ENCODE measurements at places on chromosomes 1 and 21.

DNA sequence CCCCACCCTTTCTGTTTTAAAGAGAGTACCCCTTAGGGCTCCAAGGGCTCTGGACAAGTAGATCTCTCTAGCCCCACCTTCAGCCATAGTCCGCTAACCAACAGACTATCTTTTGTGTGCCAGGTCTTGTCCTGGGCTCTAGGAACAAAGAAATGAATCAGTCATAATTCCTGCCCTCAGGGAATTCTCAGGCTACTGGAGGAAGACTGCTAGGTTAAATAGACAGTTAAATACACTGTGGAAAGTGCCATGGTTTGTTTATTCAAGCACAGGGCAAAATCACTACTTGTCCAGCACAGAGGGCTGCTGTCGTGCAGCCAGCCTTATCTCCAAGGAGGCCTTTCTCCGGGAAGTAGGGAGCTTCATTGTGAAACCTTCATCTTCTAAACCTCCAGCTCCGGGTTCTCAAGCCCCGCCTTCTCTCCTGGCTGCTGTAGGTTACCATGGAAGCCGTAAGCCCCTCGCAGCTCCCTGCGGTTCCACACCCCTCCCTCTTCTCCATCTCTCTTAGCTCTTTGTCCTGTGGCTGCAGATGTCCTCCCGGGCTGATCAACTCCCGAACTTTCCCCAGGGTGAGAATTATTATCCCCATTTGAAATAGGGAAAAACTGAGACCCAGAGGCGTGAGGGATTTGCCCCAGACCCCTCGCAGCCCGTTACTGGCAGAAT is 29.8 kb downstream of the SHISAL2A start:
- no peak for DNase-seq

DNA sequence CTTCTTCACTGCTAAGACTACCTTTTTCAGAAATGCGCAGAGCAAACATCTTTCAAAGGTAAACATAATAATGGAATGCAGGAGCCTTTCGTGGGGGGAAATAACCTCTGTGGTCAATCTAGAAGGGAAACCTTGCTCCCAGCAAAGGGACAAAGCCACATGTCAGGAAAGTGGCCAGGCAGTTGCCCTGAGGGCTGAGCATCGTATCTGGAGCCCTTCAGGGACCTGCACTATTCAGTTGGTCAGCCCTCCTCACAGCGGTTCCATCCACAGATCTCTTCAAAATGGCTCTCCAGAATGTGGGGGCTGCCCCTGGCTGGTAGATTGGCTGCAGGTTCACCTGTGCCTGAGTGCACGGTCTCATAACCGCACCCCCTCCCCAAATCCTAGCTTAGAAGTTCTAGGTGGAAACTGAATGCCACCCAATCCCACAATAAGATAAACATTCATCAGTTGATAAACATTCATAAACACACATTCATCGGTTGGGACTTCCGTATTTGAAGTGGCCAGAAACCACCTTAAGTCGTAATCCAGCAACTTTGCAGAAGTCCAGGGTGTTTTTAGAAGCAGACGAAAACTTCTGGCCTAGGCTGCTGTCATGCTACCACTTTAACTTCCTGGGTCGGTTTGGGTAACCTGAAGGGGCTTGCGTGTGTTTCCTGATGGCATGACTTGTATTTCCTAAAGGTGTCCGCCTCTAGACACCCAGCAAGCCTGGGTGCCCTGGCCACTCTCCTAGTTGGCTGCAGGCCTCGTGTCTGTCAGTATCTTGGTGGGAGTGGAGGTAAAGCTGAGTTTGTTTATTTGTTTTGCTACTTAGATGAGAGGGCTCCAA is 50.5 kb downstream of the RASSF5 start:
- peak; percentile 49 for DNase-seq

DNA sequence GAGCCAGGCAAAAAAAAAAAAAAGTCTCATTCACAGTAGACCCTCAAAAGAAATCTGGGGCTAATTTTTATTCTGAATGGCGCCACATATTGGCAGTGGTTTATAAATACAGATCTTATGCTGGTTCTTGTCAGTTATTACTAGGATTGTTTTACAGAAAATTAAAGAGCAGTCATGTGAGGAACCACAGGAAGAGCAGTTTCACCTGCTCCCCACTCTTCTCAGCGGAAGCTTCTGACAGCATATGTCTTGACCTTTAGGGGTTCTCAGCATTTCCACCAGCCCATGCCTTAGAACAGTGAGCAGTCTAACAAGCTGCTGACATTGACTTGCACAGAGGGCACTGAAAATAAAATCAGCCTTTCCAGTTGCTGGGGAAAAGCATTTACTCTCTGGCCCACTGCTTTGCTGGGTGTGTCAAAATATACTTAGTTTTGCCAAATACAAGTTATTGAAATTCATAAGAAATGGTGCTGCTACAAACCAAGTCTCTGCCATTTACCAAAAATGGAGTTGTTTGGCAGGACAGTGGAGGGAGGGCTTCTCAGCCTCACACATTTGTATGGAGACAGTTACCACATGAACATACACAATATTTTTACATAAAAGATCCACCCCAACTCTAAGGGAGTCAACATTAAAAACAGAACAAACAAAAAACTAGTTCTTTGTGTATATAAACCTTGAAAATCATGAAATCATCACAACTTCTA is 144.2 kb downstream of the SYT2 start:
- no peak for DNase-seq

DNA sequence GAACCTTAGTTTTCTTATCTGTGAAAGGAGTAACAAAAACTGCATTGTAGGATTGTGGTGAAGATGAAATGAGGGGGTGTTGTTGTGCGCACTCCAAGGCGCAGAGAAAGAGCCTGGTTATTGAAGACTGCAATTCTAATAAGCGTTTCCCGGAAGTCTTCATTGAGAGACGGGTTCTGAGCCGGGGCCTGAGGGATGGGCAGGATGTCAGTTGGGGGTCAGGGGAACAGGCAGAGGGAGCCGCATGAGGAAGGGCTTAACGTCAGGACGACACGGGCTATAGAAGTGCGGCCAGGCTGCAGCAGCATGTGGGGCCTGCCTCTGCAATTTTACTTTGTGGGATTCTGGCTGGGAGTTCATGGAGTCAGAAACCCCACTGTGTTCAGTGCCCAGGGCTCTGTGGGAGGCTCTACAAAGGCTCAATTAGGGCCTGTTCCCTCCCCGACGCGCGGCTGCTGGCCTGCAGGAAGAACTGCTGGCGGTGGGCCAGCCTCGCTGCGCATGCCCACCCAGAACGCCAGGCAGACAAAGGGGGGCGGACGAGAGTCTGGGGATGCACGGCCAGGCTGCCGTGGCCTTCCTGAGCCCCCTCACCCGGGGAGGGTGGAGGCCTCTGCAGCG is 20.7 kb downstream of the TRIM62 start:
- DNase-seq = no peak

DNA sequence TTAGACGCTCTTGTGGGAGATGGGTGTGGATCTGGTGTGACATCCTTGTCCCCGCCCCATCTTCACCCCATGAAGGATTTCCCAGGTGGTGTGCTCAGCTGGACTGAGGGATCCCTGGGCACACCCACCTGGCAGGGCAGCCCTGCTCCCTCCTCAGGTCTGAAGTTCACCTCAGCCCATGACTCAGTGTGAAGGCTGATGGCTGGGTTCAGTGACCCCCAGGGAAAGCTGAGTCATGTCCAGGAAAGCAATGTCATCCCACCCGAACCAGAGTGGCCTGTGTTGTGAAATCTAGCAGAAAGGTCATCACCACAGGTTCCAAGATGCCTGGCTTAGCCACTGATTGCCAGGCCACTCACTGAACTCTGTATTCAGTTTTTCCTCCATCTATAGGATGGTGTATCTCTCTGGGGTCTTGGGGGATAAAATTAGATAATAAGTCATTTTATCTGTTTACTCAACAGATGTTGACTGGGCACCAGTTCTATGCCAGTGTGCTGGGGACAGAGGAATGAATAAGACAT is 97.7 kb upstream of the JUN start:
- no peak for DNase-seq

- no peak for DNase-seq
Measured at GRCh38 chr1:5746611-5747425, 245.4 kb downstream of the NPHP4 start.

GRCh38 chr1:214793708-214794107 is 190.7 kb downstream of the CENPF start:
- no peak for DNase-seq

- DNase-seq = no peak
Measured at GRCh38 chr1:226892524-226892875, 22.1 kb downstream of the PSEN2 start.

DNA sequence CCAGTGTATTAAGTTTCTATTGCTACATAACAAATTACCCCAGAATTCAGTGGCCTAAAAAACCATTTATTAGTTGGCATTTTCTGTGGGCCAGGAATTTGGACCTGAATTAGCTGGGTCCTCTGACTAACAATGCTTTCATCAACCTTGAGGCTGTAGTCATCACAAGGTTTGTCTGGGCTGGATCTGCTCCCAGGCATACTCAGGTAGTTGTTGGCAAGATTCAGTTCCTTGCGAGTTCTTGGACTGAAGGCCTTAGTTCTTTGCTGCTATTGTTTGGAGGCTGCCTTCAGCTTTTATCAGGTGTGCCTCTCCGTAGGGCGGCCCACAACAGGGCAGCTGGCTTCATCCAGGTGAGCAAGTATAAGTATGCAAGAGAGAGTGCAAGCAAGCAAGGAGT is 31.4 kb upstream of the DEPDC1 start:
- DNase-seq = no peak

GRCh38 chr1:107213225-107213624 is 72.4 kb downstream of the NTNG1 start:
- DNase-seq = no peak

DNA sequence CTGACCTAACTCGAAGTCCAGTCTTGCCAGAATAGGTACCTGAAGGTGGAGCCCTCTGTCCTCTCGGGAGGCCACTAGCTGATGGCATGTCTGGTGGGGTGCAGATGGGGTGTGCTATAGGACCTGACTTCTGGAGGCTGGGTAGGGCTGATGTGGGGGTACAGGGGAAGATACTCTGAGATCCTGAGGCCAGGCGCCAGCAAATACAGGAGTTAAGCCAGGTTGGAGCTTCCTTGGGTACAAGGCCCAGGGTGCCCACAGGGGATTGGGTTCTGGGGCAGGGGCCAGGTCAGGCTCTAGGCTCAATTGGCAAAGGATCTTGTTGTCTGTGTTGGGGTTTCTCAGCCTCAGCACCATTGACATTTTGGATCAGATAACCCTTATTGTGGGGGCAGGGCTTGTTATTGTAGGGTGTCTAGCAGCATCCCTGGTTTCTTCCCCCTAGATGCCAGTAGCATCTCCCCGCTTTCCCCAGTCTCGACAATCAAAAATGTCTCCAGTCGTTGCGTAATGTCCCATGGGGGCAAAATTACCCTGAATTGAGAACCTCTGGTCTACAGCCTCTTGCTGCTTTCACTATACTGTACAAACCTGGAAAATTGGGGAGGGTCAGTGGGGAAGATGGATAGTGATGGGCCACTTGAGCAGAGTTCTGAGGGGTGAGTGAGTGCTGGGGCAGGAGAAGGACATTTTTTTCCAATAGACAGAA is 9.2 kb downstream of the PTPRF start:
- no peak for DNase-seq

GRCh38 chr1:115669886-115670285 is 28.1 kb downstream of the VANGL1 start:
- DNase-seq = no peak

DNA sequence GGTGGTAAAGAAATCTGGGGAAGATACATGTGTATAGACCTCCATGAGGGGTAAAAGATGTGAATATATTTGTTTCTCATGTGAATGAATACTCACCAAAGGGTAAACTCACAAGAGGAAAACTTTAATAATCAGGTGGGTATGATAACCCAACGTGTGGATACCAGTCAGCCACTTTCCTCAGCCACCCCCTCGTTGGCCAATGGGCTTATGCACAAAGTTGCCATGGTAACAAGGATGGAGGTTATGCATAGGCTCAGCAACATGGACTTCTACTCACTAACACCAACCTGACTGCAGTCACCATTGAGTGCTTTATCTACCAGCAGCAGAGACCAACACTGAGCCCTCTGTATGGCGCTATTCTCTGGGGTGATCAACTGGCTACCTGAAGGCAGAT is 424.4 kb downstream of the DUSP10 start:
- no peak for DNase-seq

- DNase-seq = no peak
Measured at GRCh38 chr1:29878501-29878900, 642.2 kb downstream of the PTPRU start.

DNA sequence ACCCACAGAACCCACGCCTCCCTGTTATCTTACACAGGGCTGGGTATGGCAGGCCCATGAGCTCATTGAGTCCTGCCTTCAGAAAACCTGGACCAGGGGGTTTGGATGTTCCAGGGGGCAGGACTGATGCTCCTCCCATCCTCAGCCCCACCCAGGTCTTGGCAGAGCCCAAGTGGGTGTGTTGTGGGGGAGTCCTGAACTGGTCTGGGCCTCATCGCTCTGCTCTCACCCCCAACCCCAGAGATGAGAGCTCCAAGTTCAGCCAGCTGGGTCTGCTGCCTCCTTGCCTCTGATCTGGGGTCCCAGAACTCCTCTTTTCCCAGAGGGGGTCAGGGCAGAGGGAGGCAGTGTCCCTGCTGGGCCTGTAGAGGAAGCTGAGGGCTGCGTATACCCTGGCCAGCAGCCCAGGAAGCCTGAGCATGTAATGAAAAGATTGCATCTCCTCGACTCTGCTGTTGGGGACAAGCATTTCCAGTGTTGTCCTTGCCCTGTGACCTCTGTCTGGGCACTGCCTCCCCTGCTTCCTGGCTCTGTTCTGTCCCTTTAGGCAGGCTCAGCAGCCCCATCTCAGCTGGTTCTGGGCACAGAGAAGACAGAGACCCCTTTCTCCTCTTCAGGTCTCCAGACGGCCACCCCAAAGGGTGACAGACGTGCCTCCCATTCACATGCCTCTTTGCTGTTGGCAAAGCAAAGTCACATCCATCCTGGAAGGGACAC is 54.7 kb upstream of the EPS8L3 start:
- DNase-seq = peak; percentile 14

GRCh38 chr1:73593364-73593763 is 604.6 kb downstream of the LRRIQ3 start:
- no peak for DNase-seq

GRCh38 chr1:198598796-198599321 is 40.0 kb upstream of the PTPRC start:
- no peak for DNase-seq

- no peak for DNase-seq
Measured at GRCh38 chr1:209302779-209303568, 280.5 kb upstream of the CAMK1G start.

DNA sequence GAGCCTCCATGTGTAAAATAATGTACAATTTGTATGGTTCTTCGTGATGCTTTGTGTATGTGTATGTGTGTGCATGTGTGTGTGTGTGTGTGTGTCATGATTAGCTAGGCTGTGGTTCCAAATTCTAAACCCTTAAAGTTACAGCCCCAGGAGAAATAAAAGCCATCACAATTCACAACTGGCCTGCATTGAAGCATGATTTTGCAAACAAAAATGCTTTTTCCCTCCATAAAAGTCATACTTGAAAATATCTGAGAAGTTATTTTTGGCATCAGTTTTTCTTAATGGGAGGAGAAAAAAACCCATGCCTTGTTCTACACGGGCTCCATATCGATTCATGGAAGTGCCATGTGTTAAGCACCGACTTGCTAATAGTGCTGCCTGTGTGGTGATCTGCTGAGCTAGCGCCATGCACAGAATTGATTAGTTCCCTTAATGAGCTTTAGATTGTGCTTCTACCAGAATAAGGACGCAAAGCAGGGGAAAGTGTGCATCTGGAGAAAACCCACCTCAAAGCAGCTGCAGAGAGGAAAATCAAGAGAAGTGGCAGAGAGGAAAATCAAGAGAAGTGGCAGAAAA is 207.3 kb downstream of the DSCAM start:
- no peak for DNase-seq

Measured in DND-41 (cell line).